CD4-positive, alpha-beta T cell (primary cell): ENCODE measurements at places on chromosomes 5 and 9. TPM values are rescaled to one million over a fixed set of nuclear protein-coding genes. Genes with fewer than 3 reads are reported as not detected.

DNA sequence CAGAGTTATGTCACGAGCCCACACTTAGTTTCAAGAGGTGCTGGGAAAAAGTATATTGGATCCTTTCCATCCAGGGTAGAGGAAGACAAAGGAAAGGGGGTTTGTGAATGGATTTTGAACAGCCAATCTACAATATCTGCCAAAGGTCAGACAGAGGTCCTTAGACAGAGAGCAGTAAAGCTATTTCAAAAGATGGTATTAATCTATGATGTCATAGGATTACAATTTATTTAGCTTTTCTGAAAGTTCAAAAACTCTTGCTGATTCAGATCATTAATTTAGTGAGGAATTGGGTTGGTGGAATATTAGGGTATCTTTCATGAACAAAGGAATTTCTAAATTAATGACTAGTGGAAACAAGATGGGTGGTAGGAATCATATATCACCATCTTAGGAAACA lies 126.9 kb downstream of the NTRK2 start:
- peaks cover 8% of the 10 kb centered on the region for H3K27me3 ChIP-seq
- DNase-seq = no peak
- H3K27ac ChIP-seq = no peak overlapping the region
- H3K4me1 ChIP-seq = no peaks in the 10 kb centered on the region
- no peak overlapping the region for H3K4me3 ChIP-seq

DNA sequence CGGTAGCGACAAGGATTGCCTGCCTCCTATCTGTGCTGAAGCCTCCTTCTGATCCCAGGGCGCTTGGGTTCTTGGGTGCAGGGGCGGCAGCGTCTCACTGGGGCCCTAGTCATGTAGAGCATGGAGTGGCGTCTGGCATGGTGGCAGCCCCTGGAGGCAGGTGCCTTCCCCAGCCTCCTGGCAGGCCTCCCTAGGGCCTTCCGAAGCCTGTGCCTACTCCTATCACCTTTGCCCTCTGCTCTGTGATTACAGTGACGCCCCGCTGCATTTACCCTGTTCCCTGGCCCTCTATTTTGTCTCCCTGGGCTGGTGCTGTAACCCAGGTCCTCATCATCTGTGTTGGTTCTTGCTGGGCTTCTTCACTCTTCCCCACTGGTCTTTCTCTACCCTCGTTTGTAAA lies 3.8 kb downstream of the SRD5A1 start:
- peaks cover 18% of the 10 kb centered on the region for H3K4me1 ChIP-seq
- H3K27ac ChIP-seq = no peak overlapping the region
- DNase-seq = no peak
- H3K27me3 ChIP-seq = no peaks in the 10 kb centered on the region

DNA sequence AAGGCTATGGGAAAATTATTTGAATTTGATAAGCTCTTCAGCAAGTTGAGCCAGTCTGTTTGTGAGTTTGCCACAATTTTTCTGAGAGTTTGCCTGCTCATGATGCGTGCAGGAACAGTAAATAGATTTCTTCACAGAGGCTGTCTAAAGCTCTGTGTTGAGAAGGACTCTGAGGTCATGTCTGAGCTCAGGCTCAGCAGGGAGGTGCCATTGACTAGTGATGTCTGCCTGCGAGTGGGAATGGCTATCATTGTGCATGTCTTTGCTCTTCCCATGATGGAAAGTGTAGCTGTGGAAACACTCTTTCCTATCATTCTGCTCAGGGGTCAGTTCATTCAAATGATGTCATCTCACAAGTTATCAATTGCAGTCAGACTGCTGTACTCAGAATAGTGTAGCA lies 142.8 kb downstream of the RASEF start:
- H3K27ac ChIP-seq = no peak overlapping the region
- no peaks in the 10 kb centered on the region for H3K27me3 ChIP-seq
- no peaks in the 10 kb centered on the region for H3K4me1 ChIP-seq
- no peaks in the 10 kb centered on the region for H3K36me3 ChIP-seq
- no peak overlapping the region for H3K4me3 ChIP-seq

GRCh38 chr9:91677331-91677730 lies 253.7 kb upstream of the NFIL3 start:
- no peak overlapping the region for H3K27ac ChIP-seq
- no peak overlapping the region for H3K4me3 ChIP-seq
- H3K4me1 ChIP-seq = peaks cover 7% of the 10 kb centered on the region
- H3K27me3 ChIP-seq = peaks cover 12% of the 10 kb centered on the region

Gene CATSPER3
- total RNA-seq = 0.56 TPM
